T follicular helper cell (primary cell): ENCODE measurements at places on chromosomes 4 and X.

DNA sequence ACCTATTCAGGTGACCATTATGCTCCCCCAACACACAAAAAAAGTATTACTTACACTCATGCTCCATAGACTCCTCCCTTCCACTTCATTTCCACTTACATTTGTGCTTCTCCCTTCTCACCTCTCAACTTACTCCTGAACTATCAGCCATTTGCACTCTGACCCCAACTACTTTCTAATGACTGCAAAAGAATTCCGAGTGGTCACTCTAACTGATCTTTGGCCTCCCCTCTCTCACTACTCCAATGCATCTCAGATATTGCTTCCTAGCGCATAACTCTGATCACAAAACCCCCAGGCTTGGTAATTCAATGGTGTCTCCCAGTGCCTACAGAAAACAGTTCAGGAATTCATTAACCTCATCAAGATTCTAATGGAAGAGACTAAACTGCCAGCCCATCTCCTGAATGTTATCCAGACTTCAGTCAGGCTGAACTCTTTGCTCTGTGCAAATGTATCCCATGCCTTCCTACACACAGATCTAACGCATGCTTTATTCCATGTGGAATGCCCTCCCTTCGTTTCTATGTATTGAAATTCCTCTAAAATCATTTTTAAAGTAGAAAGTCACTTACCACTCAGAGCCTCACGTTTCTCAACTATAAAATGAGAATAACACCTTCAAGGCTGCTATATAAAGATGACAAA, 61.1 kb downstream of the FRYL start:
- DNase-seq, result no peak

GRCh38 chrX:4841216-4841745, 1127.8 kb upstream of the PRKX start:
- DNase-seq, result no peak

DNA sequence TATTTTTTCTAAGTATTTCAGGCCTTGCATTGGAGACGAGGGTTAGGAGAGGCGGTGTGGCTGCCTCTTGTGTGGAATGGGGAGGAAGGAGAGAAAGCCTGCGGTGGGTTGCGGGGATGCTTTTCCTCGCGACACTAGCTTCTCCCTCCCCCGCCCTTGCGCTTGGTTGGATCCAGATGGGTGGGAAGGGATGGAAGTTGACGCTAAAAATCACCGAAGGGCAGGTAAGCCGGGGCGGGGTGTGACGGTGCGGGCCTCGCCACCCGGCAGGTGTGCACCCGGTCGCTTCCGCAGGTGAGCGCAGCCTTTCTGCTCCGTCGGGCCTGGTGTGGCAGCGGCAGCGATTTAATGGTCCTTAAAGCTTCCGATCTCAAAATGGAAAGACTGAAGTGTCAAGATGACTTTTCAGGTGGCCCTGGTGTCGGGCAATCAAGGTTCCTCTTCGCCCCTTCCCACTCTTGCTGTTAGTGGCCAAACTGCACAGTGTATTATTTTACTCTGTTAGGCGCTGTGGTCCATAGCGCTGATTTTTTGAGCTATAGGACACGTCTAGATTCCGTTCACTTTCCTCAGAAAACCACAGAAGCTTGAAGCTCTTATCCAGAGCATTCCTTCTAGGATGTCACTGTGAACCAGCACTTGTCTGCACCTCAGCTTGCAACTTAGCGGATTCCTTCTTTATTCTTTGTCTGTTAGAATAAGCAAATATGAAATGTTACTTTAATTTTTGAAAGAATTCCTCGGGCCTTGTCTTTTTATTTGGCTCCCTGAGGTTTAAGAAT, 765 bp downstream of the ENOPH1 start:
- DNase-seq, result peak; percentile 21

DNA sequence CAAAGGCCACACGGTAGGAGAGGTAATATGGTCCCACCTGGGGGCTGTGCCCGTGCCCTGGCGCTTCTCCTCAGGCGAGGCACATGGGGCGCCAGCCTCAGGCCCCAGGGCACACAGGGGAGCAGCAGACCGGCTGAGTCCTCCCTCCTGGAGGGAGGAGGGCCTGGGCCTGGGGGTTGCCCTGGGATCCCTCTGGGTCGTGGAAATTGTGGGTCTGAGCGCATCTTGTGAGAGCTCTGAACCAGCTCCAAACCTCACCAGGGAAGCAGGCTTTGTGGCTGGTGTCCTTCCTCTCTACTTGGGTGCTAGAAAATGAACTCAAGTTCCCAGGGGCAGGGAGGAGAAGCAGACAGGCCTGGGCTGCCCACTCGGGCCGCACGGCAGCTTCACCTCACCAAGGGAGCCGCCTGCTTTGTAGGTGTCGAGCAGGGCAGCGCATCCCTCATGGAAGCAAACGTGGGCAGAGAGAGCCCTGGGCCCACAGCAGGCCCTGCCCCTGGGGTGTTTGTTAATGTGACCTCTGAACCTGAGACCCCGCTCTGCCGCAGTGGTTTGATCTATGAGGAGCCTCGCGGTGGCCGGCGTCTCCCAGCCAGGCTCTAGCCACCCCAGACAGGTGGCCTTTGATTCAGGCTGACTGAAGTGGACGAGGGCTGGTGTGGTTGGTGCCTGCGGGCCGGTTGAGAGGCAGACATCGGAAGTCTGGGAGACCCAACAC, 10.8 kb downstream of the HTRA3 start:
- no peak for DNase-seq

- DNase-seq, result no peak
Measured at GRCh38 chrX:30161043-30161442, 54.3 kb upstream of the MAGEB2 start.

DNA sequence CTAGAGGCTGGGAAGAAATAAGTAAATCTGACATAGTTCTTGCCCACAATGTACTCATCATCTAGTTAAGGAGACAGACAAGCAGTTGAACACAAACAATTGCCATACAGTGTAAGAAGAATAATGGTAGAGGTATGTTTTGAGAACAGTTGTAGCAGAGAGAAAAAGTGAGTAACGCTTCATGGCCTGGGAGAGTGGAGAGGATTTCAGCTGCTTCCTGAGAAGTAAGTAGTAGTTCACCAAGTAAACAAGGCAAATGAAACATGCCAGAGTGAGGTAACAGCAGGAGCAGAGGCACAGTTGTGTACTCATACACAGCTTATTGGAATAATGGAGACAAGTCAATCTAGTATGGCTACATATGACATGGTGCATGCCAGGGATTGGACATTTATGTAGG, 53.6 kb upstream of the RAP2C start:
- DNase-seq, result no peak

GRCh38 chr4:6466756-6467381, 5.5 kb downstream of the PPP2R2C start:
- no peak for DNase-seq

GRCh38 chr4:121829511-121829910, 5.8 kb upstream of the CCNA2 start:
- DNase-seq, result no peak

GRCh38 chrX:150587585-150588503, 19.4 kb downstream of the MTM1 start:
- peak; percentile 18 for DNase-seq

- peak; percentile 42 for DNase-seq
Measured at GRCh38 chr4:103075894-103076746, 441 bp downstream of the SLC9B2 start.

- DNase-seq, result no peak
Measured at GRCh38 chr4:125244848-125245450, 69.8 kb upstream of the FAT4 start.

- no peak for DNase-seq
Measured at GRCh38 chrX:44580466-44580865, 37.8 kb upstream of the FUNDC1 start.

DNA sequence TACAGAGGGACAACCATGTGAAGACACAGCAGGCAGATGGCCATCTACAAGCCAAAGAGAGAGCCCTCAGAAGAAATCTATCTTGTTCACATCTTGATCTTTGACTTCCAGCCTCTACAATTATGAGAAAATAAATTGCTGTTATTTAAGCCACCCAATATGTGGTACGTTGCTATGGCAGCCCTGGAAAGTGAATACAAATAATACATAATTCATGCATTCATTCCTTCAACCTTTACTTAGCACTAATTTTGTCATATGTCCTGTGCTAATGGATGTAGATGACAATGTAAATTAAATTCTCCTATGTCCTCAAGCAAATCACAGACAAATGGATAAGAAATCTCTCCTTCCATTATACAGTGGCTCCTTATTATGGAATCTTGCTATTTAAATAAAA, 361.6 kb downstream of the PACRGL start:
- no peak for DNase-seq

DNA sequence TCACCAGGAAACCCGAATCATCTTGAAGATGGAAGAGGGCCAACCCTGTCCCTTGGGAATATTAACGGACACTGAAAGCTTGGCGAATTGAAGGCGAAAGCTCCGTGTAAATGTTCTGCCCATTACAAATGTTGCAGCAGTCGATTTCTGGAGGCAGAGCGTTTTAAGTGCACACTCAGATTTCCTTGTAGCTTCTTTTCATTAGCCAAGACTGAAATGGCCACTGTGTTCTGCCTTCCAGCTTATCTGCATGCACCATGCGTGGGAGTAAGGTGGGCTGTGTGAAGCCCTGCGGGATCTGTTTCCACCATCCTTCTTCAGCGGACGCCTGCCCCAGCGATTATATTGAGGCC, 1.3 kb downstream of the SMIM20 start:
- DNase-seq, result no peak

- DNase-seq, result no peak
Measured at GRCh38 chrX:31139961-31140360, 68.1 kb upstream of the FTHL17 start.

GRCh38 chr4:37160653-37161052, 83.9 kb upstream of the NWD2 start:
- no peak for DNase-seq

- DNase-seq, result no peak
Measured at GRCh38 chr4:34720571-34720970, 1523.7 kb downstream of the ARAP2 start.

DNA sequence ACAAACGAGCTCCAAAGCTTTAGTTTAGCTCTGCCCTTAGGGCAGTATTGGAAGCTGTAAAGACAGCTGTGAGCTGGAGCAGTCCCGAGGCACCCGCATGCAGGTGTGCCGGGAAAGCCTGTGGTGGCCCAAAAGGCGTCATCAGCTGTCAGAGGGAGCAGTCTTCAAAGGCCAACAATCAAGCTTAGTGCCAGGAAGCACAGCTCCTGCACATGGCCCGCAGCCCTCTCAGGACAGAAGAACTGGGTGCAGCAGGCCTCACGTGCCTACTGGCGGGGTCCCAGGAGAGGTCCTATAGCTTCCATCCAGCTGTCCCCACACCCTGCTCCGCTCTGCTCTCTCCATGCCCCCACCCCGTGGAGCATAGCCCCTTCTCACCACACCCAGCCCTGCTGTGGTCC, 92.2 kb upstream of the TRIM2 start:
- DNase-seq, result no peak

GRCh38 chrX:98207947-98208346, 1324.2 kb downstream of the RPA4 start:
- no peak for DNase-seq

DNA sequence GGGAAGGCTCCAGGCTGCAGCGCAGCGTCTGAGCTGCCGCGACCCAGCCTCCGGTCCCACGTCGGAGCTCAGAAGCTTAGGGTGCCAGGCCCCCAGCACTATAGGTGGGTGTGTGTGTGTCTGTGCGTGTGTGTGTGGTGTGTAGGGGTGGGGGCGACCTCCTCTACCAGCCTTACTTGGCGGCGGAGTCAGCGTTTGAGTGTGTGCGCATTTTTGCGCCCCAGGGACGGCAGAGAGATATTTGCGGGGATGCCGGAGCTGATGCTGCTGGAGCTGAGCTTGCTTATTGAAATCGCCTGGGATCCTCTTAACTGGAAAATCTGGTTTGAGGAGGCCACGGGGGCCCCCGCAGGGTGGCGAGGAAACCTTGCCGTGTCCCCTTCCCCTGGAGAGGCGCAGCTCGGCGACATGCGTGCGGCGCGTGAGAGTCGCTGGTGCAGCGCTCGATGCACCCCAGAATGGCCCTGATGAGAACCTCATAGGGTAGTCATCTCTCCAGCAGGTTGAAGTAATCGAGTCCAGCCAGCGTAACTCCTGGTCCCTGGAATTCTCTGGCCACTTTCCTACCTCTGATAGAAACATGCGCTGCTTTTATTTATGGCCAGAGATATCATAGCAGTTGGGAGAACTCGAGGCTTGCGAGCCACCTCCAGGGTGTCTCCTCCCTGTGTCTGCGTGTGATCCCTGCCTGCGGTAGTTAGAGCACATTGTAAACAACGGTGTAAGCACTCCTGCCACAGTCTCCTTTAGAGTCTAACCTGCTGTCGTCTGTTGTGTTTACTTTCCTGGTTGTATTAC, 2.7 kb downstream of the ADGRL3 start:
- DNase-seq, result no peak

DNA sequence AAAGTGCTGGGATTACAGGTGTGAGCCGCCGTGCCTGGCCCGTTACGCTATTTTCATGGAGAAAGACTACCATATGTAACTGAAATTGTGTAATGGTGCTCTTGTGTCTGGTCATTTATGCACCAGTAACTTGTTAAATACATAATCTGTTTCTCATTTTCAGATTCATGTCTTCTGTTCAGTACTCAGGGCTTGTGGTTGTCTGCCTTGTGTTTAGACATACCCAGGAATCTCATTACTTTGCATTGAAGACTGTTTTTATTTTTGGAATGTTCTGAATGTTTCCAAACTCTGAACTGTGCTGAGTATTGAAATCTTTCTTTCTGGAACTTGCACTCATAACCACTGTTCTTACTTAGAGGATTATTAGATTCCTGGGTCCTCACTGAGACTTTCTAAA, 52.8 kb downstream of the PDLIM5 start:
- no peak for DNase-seq

DNA sequence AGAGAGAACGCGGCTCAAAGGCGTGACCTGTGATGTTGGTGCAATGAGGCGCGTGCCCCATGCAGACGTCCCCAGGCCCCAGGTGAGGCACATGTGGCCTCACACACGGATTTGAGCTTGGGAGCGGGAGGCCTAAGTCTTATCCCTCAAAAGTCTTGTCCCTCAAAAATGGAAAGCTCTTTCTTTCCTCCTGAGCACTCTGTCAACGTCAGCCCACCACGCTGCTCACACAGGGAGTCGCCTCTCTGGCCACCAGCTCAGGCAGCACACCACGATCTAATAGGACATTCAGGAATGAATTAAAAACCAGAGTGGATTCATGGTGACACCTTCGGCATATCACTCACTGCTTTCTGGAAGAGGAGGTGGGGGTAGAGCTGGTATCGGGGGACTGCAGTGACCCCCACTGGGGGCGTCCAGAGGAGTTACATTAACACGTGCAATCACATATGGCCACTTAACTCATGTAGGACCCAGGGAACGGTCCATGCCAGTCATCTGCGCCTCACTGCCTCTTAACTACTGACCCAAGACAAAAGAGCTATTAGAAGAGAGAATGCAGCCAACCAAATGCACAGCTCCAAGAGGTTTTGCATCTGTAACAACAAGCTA, 21.9 kb upstream of the CYP4V2 start:
- DNase-seq, result no peak

DNA sequence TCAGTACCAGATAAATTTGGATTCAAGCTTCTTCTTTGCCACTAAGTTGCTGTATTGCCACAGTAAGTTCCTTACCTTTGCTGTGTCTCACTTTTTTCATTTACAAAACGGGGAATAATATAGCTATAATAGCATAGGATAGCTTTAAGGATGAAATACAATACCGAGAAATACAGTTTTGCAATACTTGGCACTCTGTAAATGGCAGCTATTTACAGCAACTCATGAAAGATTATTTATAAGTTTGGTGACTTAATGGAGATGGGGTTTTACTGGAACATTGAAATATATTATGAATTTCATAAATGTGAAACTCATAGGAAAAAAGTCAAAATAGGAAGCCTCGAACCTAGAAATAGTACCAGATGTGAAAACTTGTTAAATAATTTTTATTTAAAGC, 27.6 kb downstream of the ANXA10 start:
- DNase-seq, result no peak
